ENCODE measurements at places on chromosomes 13 and 19. TPM values are rescaled to one million over a fixed set of nuclear protein-coding genes. Genes with fewer than 3 reads are reported as not detected.

GRCh38 chr13:71806886-71807285 is 60.1 kb downstream of the DACH1 start:
- DNase-seq = no peak

GRCh38 chr19:48170817-48171347 is 402 bp downstream of the ZSWIM9 start:
- DNase-seq = no peak

DNA sequence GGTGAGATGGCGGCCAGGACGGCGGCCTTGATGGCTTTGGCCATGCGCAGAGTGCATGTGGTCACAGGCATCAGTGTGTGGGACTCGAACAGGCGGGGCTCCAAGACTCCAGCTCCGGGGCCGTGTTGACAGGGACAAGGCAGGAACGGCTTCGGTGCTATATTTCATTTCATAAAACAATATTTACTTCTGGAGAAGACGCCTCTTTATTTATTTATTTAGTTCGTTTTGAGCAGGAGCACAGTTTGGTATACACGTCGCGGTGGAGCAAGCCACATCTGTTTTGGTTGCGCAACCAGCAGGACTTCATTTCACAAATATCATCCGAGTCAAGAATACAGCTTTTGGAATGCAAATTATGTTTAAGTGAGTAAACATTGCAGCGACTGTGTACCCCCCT is 166.7 kb upstream of the TSHZ3 start:
- no peak for DNase-seq

The B3GNT3 gene
- total RNA-seq = not detected

The SPIB gene
- total RNA-seq = not detected

The CLEC4M gene
- total RNA-seq = 0.46 TPM

DNA sequence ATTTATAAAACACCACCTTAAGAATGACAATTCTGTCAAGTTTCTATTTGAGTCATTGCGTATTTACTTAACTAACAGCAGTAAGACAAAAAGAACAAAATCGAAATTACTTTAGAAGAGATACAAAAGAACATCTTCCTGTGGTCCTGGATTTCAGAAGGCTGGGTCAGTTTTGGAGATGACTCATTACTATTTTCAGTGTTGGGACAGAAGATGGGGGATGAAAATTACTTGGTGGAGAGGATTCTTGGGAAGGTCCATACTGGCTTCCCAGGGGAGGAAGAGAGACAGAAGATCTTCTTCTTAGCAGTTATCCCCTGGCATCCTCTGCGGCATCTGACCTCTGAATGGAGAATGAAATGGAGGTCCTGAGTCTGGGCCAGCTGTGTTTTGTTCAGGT is 33.5 kb upstream of the CSNK1A1L start:
- no peak for DNase-seq

GRCh38 chr13:32087955-32088747 is 56.6 kb downstream of the FRY start:
- no peak for DNase-seq

The CYSLTR2 gene
- total RNA-seq = 0.16 TPM

DNA sequence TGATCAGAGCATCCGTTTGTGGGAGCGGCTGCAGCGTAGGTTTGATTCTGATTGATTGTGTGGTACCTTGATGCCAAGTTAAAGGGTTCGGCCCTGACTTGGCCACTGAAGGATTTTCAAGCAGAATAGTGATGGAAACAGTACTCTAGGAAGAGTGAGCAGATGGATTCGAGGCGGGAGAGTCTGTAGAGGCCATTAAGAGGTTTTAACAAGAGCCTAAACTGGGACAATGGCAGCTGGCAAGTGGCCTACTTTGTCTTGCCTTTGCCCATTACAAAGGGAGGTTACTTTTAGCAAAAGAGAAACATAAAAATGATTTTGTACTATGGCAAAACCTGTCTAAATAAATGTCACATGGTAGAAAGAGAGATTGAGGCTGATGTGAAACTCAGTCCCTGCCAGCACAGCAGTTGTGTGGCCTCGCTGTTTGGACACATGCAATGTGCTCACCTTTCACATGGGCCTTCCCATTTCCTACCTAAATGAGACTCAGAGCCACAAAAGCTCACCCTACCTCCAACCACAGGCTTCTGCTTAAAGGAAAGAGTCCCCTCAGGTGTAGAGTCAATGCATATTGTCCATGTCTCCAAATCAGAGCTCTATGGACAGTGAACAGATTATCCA is 62.4 kb upstream of the RAP2A start:
- DNase-seq = no peak

The FBXO27 gene
- total RNA-seq = 6.5 TPM

- no peak for DNase-seq
Measured at GRCh38 chr13:103757361-103757760, 691.1 kb upstream of the SLC10A2 start.

- DNase-seq = peak; percentile 96
Measured at GRCh38 chr19:6065685-6066374, 44.5 kb downstream of the RFX2 start.

- DNase-seq = no peak
Measured at GRCh38 chr19:17577457-17578097, 22.1 kb downstream of the COLGALT1 start.

The ZSCAN4 gene
- not detected for total RNA-seq

DNA sequence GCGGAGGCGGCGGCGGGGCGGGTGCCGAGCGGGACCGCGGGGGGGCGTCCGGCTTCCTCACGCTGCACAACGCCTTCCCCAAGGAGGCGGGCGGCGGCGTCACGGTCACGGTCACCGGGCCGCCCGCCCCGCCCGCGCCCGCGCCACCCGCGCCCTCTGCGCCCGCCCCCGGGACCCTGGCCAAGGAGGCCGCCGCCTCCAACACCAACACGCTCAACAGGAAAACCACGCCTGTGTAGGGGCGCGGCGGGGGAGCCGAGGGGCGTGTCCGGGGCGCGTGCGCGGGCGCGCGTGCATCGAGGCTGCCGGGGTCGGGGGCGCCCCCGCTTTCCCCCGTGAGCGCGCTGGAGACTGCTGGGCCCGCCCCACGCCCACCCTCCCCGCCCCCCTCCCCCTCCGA is 8.8 kb upstream of the CACNG6 start:
- DNase-seq = peak; percentile 25

- no peak for DNase-seq
Measured at GRCh38 chr13:20953245-20953931, 50.8 kb upstream of the XPO4 start.

DNA sequence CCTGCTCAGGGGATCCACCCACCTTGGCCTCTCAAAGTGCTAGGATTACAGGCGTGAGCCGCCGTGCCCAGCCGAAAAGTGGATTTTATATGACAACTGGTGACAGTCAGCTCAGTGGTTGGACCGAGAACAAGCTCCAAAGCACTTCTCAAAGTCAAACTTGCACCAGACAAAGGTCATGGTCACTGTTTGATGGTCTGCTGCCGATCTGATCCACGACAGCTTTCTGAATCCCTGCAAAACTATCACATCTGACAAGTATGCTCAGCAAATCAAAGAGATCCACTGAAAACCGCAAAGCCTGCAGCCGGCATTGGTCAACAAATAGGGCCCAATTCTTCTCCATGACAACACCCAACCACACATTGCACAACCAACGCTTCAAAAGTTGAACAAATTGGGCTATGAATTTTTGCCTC is 21.6 kb upstream of the NAA16 start:
- DNase-seq = no peak
